ENCODE measurements at places on chromosomes 7 and 10.

- no peak for DNase-seq
Observed at GRCh38 chr7:27208998-27209397, 9.1 kb upstream of the HOXA13 start.

GRCh38 chr7:121810831-121811672 lies 61.9 kb upstream of the PTPRZ1 start:
- no peak for DNase-seq

GRCh38 chr7:17678896-17679295 lies 261.4 kb downstream of the SNX13 start:
- DNase-seq = no peak

DNA sequence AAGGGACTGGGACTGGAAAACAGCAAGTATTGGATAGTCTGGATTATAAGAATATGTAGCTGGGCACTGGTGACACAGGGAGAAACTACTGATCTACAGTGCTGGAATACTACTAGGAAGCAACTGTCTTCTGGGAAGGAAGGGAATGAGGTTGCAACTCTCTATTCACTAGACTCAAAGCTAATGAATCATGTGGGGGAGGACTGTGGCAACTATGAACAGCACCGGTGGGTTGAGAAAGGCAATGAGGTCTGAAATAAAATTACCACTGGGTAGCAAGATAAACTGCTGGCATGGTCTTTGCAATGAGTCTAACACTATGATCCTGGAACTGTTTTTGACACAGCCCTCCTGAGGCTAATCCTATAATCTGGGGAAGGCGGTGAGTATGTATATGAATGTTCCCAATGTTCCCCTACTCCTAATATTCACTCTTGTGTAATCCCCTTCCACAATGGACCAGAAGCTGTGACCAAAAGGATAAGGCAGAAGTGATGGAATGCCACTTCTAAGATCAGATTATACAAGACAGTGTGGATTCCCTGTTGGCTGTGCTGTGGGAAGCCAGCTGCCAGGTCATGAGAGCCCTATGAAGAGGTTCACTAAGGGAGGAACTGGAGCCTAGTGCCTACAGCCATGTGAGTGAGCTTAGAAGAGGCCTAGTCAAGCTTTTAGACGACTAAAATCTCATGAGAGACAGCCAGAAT lies 101.3 kb upstream of the DNAJB12 start:
- DNase-seq = no peak

- no peak for DNase-seq
Observed at GRCh38 chr10:97788552-97789442, 17.0 kb upstream of the SFRP5 start.

GRCh38 chr10:101007915-101008822 lies 8.6 kb downstream of the LZTS2 start:
- DNase-seq = no peak

DNA sequence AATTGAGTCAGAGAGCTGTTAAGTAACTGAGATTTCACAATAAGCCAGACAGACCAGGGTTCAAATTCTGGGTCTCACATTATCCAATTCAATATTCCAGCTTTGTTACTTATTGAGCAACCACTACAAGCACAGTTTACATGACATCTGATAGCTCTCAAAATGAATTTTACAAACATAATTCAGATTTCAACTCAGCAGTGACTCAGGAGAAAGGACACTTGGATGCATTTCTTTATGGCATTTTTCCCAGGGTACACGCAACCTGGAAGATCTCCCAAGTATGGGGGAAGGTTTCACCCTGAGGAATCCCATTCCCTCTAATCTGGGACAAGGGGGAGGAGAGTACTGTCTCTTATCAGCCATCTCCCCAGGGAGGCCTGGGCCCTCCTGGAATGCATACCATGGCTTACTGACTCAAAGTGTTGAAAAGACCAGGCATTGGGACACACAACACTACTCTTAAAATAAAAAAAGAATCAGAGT lies 102.4 kb downstream of the CFTR start:
- no peak for DNase-seq

DNA sequence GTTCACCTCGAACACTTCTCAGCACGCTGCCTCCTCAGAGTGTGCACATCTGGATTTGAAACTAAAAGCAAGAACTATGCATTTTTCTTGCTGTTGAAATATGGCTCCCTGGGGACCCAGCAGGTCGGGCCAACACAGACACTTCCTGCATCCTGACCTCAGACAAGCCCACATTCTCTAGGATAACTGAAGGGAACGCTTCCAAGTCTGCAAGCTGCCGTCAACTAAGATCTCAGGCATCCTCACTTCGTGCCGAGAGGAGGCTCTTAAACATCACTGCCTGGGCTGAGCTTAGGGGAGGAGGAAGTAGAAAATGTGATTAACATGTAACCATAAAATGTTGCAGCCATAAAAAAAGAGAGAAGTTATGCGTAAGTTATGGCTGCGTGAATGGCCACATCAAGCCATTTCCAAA lies 65.5 kb downstream of the PYROXD2 start:
- DNase-seq = no peak

DNA sequence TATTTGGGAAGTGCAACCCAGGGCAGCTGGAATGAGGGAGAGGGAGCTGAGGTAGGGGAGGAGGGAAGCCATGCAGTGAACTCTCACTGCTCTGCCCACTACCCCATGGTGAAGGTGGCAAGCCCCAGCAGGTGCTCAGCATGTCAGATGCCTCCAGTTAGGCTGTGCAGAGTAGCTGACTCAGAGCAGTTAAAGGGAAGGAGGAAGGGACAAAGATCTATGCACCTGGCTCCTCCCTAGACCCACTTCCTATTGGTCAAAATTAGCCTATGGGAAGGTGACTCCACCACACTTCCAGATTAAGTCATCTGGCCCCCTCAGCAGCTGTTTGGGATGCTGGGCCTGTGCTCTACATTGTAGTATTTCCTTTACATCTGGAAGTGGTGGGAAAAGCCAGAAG lies 125.7 kb upstream of the MTPN start:
- DNase-seq = no peak

- no peak for DNase-seq
Observed at GRCh38 chr10:96493871-96494525, 19.7 kb downstream of the TLL2 start.

- DNase-seq = peak; percentile 64
Observed at GRCh38 chr10:71727738-71728737, 8.5 kb upstream of the C10orf105 start.

DNA sequence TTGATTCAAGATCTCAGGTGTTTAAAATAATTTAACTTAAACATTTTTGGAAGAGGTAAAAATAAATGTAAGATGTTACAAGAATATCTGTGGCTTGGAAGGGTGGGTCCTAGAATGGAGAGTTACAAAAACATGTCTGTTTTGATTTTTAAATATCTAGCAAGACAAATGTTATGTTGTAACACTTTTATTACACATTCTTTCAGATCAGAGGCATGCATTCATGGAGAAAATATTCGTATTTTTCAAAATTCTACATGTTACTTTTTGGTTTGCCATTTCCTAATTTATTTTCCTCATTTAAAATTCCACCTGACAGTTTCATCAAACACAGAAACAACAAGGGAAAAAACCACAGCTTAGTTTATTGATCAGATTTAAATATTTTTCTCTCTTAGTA lies 10.0 kb downstream of the WBP1L start:
- DNase-seq = no peak

DNA sequence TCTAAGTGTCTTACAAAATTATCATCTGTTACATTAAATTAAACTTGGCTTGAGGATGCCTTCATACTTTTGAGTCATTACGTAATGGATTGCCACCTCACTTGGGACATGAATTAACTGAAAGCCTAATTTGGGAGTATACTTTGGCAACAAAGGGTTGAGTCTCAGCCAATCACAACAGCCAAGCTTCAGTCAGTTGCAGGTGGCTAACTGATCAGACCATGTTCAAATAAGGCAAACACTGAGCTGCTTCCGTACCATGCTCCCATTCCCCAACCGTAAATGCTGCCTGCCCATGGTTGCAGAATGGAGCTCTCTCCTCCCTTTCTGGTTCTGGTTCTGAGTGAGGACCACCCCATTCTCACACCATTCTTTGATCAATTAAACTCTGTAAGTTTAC lies 92.9 kb upstream of the STK17A start:
- DNase-seq = no peak

- no peak for DNase-seq
Observed at GRCh38 chr10:103652599-103653281, 159.2 kb downstream of the NEURL1 start.

GRCh38 chr10:1807924-1808323 lies 70.6 kb upstream of the ADARB2 start:
- no peak for DNase-seq

DNA sequence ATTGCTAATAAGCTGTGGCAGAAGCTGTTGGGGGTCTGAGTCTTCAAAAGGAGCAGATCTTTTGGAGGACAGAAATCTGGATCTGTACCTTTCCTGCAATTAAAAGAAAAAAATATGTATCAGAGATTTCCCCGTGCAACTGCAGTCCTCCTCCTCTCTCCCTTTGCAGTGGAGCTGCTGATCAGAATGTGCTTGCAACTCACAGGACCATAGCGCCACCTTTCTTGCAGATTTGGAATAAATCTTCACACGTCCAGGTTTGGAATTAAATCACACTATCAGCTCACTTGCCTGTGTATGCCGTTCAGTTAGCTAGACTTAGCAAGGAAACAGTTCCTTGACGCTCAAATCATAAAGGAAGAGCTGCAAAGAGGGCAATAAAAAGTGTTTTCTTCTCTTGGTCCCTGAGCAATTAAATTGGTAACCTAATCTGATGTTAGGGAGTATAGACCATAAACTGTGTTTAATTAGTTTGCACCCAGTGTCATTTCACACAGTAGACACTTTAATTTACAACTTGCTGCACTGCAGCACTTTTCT lies 77.4 kb downstream of the PON1 start:
- DNase-seq = no peak

- no peak for DNase-seq
Observed at GRCh38 chr7:114843102-114843501, 78.8 kb upstream of the MDFIC start.

GRCh38 chr7:123599766-123600165 lies 1.9 kb upstream of the ASB15 start:
- no peak for DNase-seq

- DNase-seq = no peak
Observed at GRCh38 chr10:64041989-64042490, 520.8 kb downstream of the REEP3 start.

- DNase-seq = no peak
Observed at GRCh38 chr7:14158111-14158510, 168.6 kb upstream of the ETV1 start.

Data from T-cell (primary cell).